Activated CD4-positive, alpha-beta T cell treated with anti-CD3 and anti-CD28 coated beads, Interleukin-2, amount 10 ng/mL, durations not matched to agents 24 days and 14 days (primary cell): ENCODE measurements at places on chromosomes 5 and 9. TPM values are rescaled to one million over a fixed set of nuclear protein-coding genes. Genes with fewer than 3 reads are reported as not detected.

CDH9 gene
- not detected in 2 replicates for total RNA-seq

SLC6A18 gene
- total RNA-seq, result not detected in 2 replicates

GRCh38 chr5:91182763-91183162 is 200.4 kb downstream of the ARRDC3 start:
- peak; percentile 54 for DNase-seq

DNA sequence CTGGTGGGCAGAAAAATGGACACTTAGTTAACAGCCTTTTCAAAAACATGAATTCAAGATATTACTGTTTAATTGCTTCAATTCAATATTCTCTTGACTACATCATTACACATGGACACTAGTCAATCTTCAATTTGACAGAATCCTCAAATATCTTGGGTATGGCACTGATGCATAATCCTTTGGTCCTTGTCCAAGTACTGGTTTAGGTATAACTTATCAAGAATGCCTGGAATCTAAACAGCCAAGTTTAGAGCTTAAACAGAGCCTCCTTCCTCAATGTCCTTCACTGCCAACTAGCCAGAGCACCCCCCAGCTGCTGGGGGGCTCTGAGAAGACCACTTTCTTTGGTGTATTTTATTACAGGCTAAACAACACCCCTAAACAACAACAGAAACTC is 61.6 kb upstream of the ERCC6L2 start:
- no peak for DNase-seq

PCDHA3 gene
- total RNA-seq, result not detected in 2 replicates

GRCh38 chr5:94745786-94746730 is 127.6 kb downstream of the SLF1 start:
- DNase-seq, result no peak

GRCh38 chr5:98780390-98780789 is 6.9 kb downstream of the RGMB start:
- DNase-seq, result no peak

SPATA31D4 gene
- not detected in 2 replicates for total RNA-seq

CDC20B gene
- total RNA-seq, result not detected in 2 replicates

PCSK1 gene
- not detected in 2 replicates for total RNA-seq

DNA sequence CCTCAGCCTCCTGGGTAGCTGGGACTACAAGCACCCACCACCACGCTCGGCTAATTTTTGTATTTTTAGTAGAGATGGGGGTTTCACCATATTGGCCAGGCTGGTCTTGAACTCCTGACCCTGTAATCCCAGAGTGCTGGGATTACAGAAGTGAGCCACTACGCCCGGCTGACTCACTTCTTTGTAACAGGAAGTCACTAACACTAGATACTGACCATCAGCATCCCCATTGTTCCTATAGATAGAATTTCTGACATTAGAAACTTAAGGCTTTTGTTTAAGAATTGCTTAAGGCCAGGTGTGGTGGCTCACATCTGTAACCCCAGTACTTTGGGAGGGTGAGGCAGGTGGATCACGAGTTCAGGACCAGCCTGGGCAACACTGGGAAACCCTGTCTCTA is 42.2 kb downstream of the LEAP2 start:
- no peak for DNase-seq

ARSI gene
- total RNA-seq, result not detected in 2 replicates
